Foreskin keratinocyte (primary cell): ENCODE measurements at places on chromosomes 1 and 21.

DNA sequence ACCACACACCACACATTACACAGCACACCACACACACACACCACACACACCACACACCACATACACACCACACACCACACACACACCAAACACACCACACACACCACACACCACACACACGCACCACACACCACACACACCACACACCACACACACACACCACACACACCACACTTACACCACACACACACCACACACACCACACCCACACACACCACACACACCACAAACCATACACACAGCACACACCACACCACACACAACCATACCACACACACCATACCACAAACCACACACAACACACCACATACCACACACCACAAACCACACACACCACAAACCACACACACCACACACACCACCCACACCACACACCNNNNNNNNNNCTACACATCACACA is 40.9 kb upstream of the SIK1 start:
- no peak for DNase-seq

DNA sequence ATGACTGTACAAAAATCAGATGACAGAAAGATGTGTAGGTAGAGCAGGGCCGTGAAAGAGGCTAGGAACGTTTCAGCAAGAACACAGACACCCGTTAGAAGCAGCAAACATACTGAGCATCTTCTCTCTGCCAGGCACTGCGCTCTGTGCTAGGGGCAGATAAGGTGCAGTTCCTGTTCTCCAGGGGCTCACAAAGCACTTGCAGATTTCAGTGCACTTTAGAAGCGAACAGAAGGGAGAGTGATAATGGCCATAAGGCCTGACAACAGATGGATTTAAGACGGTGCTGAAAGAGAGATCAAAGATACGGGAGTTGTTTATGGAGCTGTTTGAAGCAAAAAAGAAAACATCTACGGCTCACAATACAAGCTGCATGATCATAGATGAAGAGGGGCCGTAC is 200.3 kb upstream of the FOXD3 start:
- DNase-seq, result no peak

DNA sequence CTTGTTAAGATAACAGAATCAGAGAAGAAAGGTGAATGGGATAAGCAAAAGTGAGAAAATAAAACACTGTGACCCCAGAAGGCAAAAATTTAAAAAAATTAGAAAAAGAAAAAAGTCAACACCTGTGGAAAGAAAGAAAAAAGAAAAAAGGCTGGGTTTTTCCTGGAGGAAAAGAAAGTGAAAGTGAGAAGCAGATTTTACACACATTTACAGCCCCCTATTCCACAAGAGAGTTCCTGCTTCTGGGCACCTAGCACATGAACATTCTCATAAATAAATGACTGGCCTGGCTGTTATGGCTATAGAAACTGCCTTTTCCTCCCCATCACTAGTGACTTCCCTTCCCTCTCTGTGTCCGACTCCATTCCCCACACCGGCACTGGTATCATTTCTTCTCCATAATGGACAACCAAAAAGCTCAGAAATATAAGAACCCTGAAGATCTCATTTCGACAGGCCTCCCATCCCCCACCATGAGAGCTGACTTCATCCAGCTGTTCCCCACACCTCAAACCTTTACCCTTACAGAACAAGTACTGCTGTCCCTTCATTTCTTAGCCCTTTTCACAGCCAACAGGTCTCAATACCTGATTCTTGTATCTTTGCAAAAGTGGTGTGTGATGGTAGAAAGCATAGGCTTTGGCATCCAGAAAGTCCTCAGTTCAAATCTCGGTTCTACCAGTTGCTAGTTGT is 12.6 kb downstream of the MTF1 start:
- no peak for DNase-seq

GRCh38 chr21:42418886-42419285 is 15.2 kb downstream of the UBASH3A start:
- no peak for DNase-seq

- DNase-seq, result no peak
Measured at GRCh38 chr21:45859762-45860357, 121.7 kb upstream of the COL6A1 start.

- no peak for DNase-seq
Measured at GRCh38 chr1:33171977-33172813, 9.6 kb downstream of the TRIM62 start.

DNA sequence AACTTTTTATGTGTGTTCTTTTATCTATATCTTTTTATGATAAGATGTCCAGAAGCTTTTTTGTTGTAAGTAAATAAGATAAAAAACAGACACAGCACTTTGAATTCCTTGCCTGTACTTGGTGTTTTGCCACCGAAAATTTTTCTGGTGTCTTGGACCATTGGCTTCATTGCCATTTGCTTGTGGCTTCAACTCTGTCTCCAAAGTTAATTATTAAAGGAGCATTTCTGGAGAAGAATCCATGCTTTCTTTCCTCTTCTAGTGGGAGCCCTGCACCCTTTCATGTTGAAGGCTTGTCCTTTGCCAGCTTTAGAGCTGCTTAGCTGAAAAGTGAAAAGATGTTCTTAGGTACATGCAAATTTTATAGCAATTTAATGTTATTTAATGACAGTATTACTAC is 112.2 kb downstream of the DYRK1A start:
- DNase-seq, result no peak

DNA sequence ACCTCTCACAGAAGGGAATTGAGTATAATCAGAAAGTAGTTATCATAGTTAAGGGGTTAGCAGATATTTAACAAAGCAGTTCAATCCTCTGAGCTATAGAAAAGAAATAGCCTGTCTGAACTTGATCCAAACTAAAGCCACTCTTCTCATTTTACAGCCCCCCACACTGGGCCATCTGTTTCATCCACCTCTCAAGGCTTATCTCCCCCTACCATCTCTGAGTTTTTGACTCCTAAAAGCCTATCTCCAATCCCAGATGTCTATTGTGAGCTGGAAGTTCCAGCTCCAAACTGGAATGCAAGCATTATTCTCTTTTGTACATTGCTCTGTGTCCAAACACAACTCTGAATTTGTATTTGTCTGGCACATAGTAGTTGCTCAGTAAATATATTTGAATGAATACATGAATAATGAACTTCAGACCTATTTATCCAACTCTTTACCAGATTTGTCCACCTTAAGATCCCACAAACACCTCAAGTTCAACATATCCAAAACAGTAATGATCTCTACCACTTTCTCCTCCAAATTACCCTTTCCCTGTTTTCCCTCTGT is 98.1 kb downstream of the PLPP3 start:
- DNase-seq, result no peak

- peak; percentile 41 for DNase-seq
Measured at GRCh38 chr1:216766633-216767327, 43.6 kb upstream of the ESRRG start.

DNA sequence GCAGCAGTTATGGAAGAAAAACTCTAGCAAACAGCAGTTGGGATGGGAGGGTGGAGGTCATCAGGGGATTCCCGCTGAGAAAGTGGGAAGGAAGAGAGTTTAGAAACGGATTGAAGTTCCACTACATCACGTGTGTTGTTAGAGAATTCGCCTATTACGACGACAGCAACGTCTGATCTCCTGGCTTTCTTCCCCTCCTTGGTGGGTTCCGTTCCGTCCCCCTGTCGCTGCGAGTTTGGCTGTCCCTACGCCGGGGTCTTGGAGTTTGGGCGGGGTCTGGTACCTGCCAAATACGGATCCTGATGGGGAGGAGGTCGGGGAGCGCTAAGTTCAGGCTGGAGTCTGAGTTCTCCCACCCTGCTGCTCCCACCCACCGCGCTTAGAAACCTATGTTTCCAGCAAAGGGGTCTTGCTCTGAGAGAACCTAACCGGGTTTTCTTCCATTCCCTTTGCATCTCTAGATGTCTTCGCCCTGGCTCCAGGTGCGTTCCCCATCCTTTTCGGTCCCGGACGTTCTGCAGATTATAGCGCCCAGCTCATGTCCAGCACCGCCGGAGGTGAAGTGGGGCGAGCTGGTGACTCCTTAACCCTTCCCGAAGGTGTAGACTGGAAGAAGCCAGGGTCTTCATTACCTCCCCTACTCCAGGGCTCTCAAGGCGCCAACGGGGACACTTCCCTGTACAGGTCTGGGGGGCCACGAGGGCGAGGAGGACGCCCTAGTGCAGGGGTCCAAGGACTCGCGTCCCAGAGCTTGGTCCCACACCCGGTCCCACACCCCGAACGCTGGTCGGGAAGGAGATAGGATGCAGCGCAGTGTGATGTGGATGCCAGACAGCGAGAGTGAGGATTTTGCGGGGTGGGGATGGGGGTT is 641 bp upstream of the KCNK2 start:
- no peak for DNase-seq

DNA sequence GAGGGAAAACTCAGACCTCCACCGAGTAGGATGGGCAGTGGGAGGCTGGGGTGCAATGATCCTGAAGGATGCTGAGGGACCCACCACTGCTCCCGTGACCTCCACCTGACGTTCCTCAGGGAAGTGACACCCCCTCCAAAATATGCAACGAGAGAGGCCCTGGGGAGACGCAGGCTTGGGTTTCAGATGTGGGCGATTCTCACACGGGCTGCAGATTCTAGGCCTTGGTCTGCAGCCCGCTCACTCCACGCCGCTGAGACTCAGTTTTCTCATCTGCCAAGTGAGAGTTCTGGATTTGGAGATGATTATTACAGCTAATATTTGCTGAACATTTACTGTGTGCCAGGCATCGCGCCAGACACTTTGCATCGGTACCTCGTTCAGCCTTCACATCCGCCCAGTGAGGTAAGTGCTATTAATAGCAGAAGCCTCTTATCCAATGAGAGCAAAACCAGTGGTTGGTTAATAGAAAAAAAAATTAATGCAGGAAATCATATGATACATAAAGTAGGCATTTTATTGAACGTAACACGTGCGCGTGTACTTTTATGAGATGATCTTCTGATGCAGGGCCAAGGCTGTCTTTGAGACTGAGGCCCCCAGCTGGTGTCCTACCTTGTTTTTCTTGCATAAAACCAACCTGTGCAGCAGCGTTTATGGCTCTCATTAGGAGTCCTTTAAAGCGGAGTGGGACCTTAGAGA is 102.0 kb upstream of the RUNX3 start:
- DNase-seq, result peak; percentile 80

- DNase-seq, result no peak
Measured at GRCh38 chr1:116540088-116540487, 30.7 kb downstream of the CD58 start.

GRCh38 chr1:241440904-241441303 is 78.7 kb downstream of the FH start:
- no peak for DNase-seq

DNA sequence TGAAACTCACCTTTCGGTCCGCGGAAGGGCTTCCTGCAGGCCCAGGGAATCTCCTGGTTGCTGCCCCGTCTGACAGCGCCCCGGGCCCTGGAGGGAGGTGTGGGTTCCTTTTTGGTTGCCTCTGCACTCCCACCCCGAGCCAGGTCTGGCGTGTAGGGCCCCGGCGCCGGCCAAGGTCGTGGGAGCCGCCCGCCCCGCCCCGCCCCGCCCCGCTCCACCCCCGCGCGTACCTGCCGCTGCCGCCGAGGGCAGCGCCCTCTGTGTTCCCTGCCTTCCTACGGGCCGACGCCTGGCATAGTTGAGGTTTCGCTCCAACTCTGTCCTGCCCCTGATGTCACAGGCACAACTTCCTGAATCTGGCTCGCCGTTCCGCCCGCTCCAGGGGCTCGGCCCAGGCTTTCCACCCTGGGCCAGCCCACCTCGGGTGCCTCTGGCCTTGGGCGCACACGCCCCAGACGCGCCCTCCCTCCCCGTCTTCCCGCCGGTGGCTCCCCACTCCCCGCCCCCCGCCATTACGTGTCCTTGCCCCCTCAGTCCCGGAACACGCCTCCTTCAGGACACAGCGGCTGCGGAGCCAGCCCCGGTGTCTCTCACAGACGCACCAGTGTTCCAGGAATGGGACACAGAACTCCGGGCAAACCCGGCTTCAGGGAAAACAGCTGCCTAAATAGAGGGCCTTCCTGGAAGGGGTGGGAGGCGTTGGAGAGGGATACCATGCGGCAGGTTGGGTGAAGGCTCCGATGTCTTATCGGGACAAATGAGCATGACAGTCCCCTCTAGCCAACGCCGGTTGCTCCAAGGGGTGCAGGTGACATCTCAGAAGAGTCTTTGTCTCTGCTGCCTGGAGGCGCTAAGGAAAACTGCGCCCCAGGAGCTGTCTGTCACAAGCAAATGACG is at the start of gene KIAA0040:
Gene KIAA0040 (minus strand): TSS at position 147 of the 897 bp plus-strand sequence. CDS start 31,763 bp downstream, outside the sequence.
- DNase-seq, result peak; percentile 78

DNA sequence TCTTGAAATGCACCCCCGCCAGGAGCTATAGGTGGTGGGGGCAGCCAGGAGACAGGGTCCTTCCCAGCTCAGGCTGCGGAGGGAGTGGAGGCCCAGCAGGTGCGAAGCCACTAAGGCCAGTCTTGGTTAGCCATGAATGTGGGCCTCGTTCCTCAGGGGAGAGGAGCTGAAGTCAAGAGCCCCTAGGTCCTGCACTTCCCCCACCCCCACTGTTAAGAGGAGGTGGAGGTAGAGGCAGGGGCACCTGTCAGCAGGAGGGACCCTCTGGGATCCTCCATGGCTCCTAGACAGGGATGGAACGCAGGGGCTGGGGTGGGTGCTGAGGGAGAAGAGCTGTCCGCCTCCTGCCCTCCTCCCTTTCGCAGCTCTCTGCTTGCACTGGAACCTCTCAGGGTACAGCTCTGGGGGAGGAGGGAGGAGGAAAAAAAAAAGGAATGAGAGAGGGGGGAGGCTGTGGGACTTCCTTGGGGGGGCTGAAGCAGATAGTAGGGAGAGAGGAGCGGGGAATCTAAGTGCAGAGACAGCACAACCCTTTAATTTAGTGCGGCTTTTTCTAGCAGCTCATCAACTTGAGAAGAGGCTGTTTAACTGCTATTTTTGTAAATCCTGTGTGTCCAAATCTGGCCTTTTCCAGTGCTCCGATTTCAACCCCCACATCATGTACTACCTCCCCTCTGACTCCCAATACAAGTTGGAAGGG is 37.0 kb downstream of the MATN1 start:
- DNase-seq, result no peak

DNA sequence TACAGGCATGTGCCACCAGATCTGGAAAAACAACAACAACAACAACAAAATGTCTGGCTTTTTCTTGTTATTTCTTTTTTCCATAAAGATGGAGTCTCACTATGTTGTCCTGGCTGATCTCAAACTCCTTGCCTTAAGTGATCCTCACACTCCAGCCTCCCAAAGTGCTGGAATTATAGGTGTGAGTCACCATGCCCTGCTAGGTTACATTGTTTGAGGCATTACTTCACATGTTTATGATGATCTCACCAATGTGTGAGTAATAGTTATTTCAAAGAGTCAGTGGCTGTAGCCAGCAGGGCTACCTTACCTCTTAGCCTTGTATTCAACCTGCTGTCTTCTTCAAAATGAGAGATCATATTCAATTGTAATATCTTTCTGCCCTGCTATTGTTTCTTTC is 445.7 kb downstream of the AMY1C start:
- DNase-seq, result peak; percentile 56
